ENCODE measurements at places on chromosomes 16 and 17. TPM values are rescaled to one million over a fixed set of nuclear protein-coding genes. Genes with fewer than 3 reads are reported as not detected.

The KRT24 gene
- total RNA-seq: not detected

DNA sequence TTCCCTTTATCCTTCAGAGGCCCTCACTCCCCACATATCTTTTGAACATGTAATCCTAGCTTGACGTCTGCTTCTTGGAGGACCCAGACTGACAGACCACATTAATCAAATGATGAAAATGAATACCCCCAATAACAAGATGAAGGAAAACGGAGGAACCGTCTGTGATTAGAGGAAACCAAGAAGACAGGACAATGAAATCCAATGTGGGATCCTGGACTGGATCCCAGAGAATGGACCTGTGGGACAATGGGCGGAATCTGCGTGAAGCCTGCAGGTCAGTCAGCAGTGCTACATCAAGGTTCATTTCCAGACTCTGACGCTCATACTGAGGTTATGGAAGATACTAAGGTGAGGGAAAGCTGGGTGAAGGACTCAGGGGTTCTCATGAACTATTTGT lies 35.9 kb downstream of the MBTPS1 start:
- DNase-seq: no peak

GRCh38 chr17:63116967-63117830 lies 151.2 kb downstream of the TANC2 start:
- no peak for DNase-seq

GRCh38 chr16:89565256-89565505 lies 4.7 kb downstream of the RPL13 start:
- DNase-seq: no peak

GRCh38 chr17:75748706-75749105 lies 16.3 kb downstream of the GALK1 start:
- DNase-seq: no peak

The TP53TG3C gene
- total RNA-seq: not detected

GRCh38 chr16:30923554-30924075 lies at the start of gene FBXL19:
Gene FBXL19, plus strand, starts transcription at chr16:30923572. Its CDS starts 2,183 bp downstream, at chr16:30925755.
- DNase-seq: peak; percentile 72

Measured in ovary (tissue), 10 donors.